Left lung (tissue), 14 donors: ENCODE measurements at places on chromosomes 4 and X. TPM values are rescaled to one million over a fixed set of nuclear protein-coding genes. Genes with fewer than 3 reads are reported as not detected.

DNA sequence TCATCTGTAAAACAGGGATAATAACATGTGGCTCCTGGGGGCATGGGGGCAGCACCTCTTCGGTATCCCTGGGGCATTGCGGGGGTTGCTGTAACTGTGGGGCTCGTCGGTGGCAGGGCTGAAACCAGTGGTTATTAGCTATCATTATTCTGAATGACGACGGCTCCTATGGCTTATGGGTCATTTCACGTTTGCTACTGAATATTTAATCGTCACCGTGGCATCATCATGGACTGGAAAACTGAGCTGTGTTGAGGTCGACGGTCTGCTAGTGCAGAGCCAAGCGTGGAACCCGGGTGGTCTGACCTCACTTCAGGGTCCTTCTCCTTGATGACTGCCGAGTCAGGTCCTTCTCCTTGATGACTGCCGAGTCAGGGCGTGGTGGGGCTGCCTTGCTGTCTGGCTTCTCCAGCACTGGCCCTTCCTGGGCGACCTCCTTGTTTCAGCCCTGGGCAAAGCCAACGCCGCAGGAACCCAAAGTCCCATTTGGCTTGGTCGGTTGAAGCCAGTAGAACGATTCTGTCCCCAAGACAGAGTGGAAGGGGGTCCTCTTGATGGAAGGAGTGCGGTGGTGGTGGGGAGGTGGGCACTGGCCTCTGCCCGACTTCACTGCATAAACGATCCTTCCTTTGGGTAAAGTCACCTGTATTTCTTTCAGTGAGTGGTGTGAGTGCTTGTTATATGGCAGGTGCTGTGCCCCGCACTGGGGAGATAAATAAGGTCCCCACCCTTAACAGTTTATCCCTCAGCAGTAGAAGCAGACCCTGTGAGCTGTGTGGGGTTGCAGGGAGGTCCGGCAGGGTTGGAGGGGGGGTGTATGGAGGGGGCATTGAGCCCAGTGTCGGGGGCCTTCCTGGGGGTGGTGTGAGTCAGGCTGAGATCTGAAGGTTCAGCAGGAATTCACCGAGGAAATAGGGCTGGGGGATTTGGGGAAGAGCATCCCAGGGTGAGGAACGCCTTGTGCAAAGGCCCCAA, 40.8 kb downstream of the PSAPL1 start:
- no peak overlapping the region for H3K4me3 ChIP-seq
- no peaks in the 10 kb centered on the region for H3K4me1 ChIP-seq
- no peak overlapping the region for H3K27ac ChIP-seq
- DNase-seq = no peak
- no peaks in the 10 kb centered on the region for H3K36me3 ChIP-seq

- peak; percentile 86 for DNase-seq
- H3K4me1 ChIP-seq = peaks cover 8% of the 10 kb centered on the region
- H3K36me3 ChIP-seq = no peaks in the 10 kb centered on the region
- H3K4me3 ChIP-seq = peak overlapping the region; percentile 95
Observed at GRCh38 chr4:170025523-170026252, 507 bp downstream of the MFAP3L start.

The HELT gene
- total RNA-seq = not detected

The ARHGEF9 gene
- 26.8 TPM for total RNA-seq

DNA sequence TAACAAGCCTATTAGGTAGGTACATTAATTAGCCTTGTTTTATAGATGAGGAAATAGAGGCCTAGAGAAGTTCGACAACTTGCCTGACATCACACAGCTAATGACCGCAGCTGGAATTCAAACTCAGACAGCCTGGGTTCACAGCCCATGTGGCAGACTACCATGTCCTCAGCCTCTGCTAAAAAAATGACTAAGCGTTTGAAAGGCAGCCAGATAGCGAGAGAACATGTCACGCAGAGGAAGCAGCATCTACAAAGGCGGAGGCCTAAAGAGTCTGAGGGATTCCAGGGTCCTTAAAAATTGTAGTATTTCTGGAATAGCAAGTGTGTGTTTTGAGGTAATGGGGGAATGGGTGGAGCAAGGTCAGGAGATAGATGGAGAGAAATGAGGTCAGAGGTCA, 33.2 kb upstream of the BMP15 start:
- H3K27me3 ChIP-seq = peaks cover 2% of the 10 kb centered on the region
- no peaks in the 10 kb centered on the region for H3K36me3 ChIP-seq
- no peak overlapping the region for H3K27ac ChIP-seq
- no peak for DNase-seq

The MSX1 gene
- total RNA-seq = 2.0 TPM

DNA sequence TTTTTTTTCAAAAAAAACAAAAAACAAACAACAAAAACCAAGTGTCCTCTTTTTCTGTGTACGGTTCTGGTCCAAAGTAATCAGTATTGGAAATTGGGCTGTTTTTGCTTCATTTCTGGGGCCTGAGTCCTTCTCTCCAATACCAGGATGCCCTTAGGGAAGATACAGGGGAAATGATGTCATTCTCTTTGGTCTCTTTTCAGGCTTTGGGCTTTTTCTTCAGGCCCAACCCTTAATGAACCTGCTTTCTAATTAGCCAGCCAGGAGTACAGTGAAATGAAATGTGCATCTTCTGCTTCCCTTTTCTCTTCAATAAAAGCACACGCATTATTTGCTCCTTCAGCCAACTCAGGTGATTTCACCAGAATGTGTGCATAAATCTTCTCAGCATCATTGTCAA, 52.6 kb upstream of the RBPJ start:
- no peaks in the 10 kb centered on the region for H3K4me1 ChIP-seq
- DNase-seq = no peak
- no peaks in the 10 kb centered on the region for H3K27me3 ChIP-seq
- H3K27ac ChIP-seq = no peak overlapping the region

DNA sequence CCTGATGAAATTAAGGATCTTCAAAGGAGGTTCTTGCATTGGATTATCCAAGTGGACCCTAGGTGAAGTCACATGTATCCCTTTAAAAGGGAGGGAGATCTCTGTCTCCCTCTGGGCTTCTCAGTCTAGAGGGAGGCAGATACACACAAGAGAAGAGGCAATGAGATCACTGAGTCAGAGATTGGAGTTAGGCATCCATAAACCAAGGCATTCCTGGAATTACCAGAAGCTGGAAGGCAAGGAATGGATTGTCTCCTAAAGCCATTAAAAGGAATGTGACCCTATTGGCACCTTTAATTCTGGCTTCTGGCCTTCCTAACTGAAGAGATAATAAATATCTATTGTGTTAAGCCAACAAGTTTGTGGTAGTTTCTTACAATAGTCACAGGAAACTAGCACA, 383.2 kb downstream of the PACRGL start:
- no peaks in the 10 kb centered on the region for H3K36me3 ChIP-seq
- no peaks in the 10 kb centered on the region for H3K27me3 ChIP-seq
- H3K4me3 ChIP-seq = no peak overlapping the region
- H3K4me1 ChIP-seq = no peaks in the 10 kb centered on the region
- no peak for DNase-seq

The CENPVL1 gene
- total RNA-seq = not detected
